ENCODE measurements at places on chromosomes 1 and 21. TPM values are rescaled to one million over a fixed set of nuclear protein-coding genes. Genes with fewer than 3 reads are reported as not detected.

PADI2 gene
- total RNA-seq, result 0.22 TPM

GPR3 gene
- under 0.01 TPM for total RNA-seq

THRAP3 gene
- total RNA-seq, result 113 TPM

SPATA6 gene
- total RNA-seq, result 1.2 TPM

ACTL8 gene
- not detected for total RNA-seq

APOBEC4 gene
- total RNA-seq, result not detected

All from lung microvascular endothelial cell (primary cell).